ENCODE measurements at places on chromosomes 2 and 18. TPM values are rescaled to one million over a fixed set of nuclear protein-coding genes. Genes with fewer than 3 reads are reported as not detected.

VIT gene
- 47.4 TPM for polyA plus RNA-seq

RNF25 gene
- 29.0 TPM for polyA plus RNA-seq

TSPYL6 gene
- not detected for polyA plus RNA-seq

FAM237A gene
- polyA plus RNA-seq: not detected

AQP12B gene
- polyA plus RNA-seq: not detected

FHOD3 gene
- 35.4 TPM for polyA plus RNA-seq

CFAP65 gene
- polyA plus RNA-seq: not detected

CCDC148 gene
- 0.28 TPM for polyA plus RNA-seq

CD8B gene
- polyA plus RNA-seq: 0.82 TPM

SMAD7 gene
- 31.5 TPM for polyA plus RNA-seq

E2F6 gene
- polyA plus RNA-seq: 12.1 TPM

G6PC2 gene
- polyA plus RNA-seq: not detected

ANKRD30BL gene
- not detected for polyA plus RNA-seq

OSGEPL1 gene
- polyA plus RNA-seq: 5.7 TPM

RAPGEF4 gene
- polyA plus RNA-seq: 4.3 TPM

PROKR1 gene
- polyA plus RNA-seq: 0.06 TPM

IL36B gene
- polyA plus RNA-seq: not detected

POMC gene
- polyA plus RNA-seq: 4.1 TPM

GRB14 gene
- 0.95 TPM for polyA plus RNA-seq

OSR1 gene
- polyA plus RNA-seq: 144 TPM
